ENCODE measurements at places on chromosomes 1 and 21. TPM values are rescaled to one million over a fixed set of nuclear protein-coding genes. Genes with fewer than 3 reads are reported as not detected.

Gene MIXL1
- total RNA-seq: not detected

DNA sequence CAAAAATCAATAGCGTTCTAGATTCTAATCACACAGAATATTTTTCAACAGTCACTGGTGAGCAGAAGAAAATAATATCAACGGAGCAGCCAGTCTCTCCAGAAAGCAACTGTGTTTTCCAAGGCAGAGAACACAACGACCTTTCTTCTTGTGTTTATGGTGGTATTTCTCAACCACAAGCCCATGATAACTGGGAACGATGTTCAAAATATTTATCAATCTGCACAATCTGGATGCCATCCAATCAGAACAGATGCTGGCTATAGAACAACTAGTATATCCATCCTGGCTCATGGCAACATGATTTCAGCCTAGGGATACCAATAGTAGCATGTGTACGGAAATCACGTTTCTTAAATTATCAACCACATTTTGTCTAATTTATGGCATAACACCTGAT is 162.7 kb upstream of the RUNX1 start:
- no peak for DNase-seq
- H3K36me3 ChIP-seq: no peaks in the 10 kb centered on the region
- no peaks in the 10 kb centered on the region for H3K27me3 ChIP-seq
- H3K27ac ChIP-seq: no peak overlapping the region
- no peak overlapping the region for H3K4me3 ChIP-seq
- peaks cover 29% of the 10 kb centered on the region for H3K4me1 ChIP-seq

DNA sequence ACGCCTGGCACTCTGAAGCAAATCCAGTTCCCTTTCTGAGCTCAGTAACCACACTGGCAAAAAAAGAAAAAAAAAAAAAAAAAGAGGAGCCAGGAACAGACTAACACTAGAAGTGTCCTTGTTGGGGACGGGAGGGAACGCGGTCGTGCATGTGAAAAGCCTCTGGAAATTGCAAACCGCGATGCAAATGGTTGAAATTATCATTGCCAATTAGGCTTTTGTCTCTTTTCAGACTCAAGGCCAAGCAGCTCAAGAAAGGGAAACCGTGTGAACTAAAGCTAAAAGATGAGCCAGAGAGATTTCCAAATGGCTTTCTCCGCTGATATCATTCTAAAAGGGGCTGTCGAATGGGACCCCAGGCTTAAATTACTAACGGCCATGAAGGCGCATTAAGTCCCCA is 13.5 kb downstream of the TRABD2B start:
- no peak overlapping the region for H3K27ac ChIP-seq
- no peaks in the 10 kb centered on the region for H3K36me3 ChIP-seq
- H3K4me1 ChIP-seq: peaks cover 35% of the 10 kb centered on the region
- no peak for DNase-seq
- no peaks in the 10 kb centered on the region for H3K27me3 ChIP-seq

- DNase-seq: peak; percentile 80
- H3K4me3 ChIP-seq: no peak overlapping the region
- no peaks in the 10 kb centered on the region for H3K36me3 ChIP-seq
- H3K4me1 ChIP-seq: peaks cover 18% of the 10 kb centered on the region
- peak overlapping the region; percentile 89 for H3K27ac ChIP-seq
Observed at GRCh38 chr21:25133939-25134338, 473.3 kb downstream of the MRPL39 start.

GRCh38 chr1:152022474-152022873 is 14.3 kb downstream of the S100A11 start:
- H3K27ac ChIP-seq: no peak overlapping the region
- H3K4me1 ChIP-seq: no peaks in the 10 kb centered on the region
- H3K36me3 ChIP-seq: no peaks in the 10 kb centered on the region
- peaks cover 5% of the 10 kb centered on the region for H3K27me3 ChIP-seq

Gene ASCL5
- total RNA-seq: not detected
